Omental fat pad (tissue), 4 donors: ENCODE measurements at places on chromosomes 2 and 18.

DNA sequence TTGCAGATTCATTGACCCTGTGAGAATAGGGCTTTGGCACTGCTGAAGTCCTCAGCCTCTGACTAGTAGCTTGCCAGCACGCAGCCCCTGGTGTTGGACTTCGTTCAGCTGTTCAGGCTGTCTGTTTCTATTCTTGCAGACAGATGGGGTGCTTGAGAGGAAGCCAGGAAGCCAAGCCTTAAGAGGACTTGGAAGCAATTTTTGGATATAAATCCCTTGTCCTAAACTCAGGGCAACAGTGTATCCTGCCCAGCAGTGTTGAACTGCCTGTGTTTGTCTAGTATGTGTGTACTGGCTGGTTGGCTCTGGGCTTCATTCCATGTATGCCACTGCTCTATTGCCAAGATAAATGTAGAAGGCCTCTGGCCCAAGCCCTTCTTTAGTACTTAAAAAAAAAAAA lies 108.6 kb downstream of the COMMD1 start:
- no peak for DNase-seq

GRCh38 chr2:105723431-105723830 lies 21.3 kb upstream of the NCK2 start:
- DNase-seq = no peak

DNA sequence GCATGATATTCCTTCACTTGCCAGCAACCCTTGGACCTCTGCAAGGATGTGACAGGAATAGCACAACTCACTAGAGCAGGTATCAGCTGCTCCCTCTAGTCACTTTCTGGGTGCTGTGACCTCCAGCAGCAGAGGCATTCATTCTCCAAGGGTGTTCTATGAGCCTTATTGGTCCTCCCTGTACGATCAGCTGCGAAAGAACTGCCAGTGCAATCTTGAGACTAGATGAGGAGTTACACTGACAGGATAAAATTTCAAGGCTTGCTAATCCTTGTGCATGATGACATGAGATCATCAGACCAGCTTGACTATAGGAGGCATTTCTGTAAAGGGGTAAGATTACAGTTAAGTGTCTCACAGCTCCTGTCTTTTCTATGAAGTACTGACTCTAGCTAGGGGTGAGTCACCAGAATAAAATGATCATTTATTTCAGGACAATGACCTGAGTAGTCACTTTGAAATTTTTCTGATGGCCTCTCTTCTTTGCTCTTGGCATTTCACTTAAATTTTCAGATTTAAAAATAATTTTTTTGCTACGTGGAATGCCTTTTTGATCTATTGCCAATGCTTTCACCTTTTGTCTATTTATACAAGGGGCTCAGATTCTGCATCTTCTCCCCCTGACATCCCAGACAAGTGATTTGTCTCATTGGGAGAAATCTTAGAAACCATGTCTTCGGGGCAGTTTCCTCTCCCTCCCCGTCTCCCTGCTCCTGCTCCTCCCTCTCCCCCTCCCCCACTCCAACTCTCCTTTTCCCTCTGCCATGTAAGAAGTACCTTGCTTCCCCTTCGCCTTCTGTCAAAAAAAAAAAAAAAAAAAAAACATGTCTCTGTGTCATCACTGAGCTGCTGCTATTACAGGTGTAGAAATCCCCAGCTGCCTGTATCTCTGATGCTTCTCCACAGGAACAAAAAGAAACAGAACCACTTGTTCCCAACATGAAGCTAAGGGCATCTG lies 49.2 kb upstream of the FRZB start:
- no peak for DNase-seq

- peak; percentile 30 for DNase-seq
Observed at GRCh38 chr2:27264753-27265535, 2.1 kb upstream of the SLC30A3 start.

GRCh38 chr2:120490091-120490798 lies 144.3 kb downstream of the INHBB start:
- DNase-seq = no peak

- DNase-seq = no peak
Observed at GRCh38 chr2:36456227-36457175, 100.9 kb downstream of the CRIM1 start.

DNA sequence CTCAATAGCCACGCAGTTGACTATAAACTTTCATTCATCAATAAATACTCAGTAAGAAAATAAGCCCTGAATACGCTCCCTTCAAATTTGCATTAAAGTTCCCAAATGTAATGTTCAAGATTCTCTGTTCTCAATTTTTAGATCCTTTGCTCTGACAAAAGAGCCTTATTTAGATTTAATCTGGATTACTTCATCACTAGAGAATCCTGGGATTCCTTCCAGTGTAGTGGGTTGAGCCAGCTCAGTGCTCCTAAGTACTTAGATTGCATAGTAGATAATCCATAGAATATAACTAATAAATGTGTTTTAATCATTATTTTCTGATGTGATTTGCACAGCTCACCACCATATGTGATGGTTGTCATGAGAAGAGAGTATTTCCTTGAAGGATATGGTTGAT lies 1286.2 kb downstream of the SUCLG1 start:
- DNase-seq = no peak

- DNase-seq = no peak
Observed at GRCh38 chr2:61993422-61994024, 88.0 kb downstream of the COMMD1 start.

GRCh38 chr2:55200416-55200815 lies 31.7 kb downstream of the CLHC1 start:
- DNase-seq = no peak

GRCh38 chr2:135916207-135916606 lies 40.0 kb upstream of the MCM6 start:
- no peak for DNase-seq

DNA sequence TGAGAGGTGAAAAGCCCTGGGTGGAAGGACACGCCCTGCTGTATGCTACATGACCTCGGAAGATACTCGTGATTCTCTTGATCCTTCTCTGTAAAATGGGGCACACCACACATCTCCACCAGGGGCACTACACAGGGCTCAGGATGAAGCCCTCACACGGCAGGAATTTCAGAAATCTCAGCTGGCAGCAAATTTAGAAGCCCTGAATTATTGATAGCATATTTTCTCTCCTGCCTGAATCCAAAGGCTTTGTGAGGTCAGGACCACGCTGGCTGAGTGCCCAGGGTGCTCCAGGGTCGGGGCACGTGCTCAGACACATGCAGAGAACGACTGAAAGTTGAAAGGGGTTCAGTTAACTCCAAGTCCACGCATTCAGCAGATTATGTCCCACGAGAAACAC lies 42.1 kb upstream of the GALR1 start:
- DNase-seq = peak; percentile 41

DNA sequence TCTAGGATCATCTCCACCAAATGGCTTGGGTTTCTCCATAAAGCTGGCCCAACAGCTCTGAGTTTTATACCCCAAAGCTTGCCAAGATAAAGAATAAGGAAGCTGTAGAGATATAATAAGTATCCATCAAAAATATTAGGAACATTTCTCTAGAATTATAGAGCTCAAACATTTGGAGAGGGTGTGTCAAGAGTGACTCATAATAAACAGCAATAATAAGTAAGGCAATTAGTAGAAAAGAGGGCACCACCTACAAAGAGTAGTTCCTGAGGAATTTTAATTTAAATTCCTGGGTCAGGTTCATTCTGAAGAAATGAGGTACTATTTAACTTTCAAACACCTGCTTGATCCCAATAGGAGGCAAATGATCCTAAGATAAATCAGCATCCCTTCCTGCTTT lies 41.4 kb upstream of the NCKAP5 start:
- no peak for DNase-seq

- no peak for DNase-seq
Observed at GRCh38 chr18:36572135-36572856, 256.5 kb downstream of the TPGS2 start.

DNA sequence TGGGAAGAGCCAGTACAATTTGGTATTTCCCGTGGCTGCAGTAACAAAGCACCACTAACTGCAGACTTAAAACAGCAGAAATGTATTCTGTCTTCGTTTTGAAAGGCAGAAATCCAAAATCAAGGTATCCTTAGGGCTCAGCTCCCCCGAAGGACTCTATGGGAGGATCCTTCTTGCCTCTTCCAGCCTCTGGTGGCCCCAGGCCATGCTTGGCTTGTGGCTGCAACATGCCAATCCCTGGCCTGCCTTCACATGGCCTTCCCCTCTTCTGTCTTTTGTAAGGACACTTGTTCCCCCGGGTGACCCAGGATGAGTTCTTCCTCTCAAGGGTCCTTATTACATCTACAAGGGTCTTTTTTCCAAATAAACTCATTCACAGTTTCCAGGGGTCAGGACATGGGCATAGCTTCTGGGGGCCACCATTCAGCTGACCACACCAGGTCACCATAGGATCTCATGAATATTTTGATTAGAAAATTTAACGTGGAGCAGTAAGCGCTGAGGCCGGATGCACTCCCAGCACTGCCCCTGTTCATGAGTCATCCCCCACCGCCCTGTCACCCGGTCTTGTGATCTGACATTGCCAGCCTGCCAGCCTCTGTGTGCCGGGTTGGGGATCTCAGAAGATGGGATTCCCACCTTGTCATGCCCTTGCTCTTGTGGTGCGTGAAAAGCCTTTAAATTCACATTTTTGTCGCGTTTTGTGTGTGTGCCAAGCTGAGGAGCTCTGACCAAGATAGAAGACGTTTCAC lies 61.2 kb upstream of the B3GNT7 start:
- DNase-seq = no peak

GRCh38 chr2:217103752-217104545 lies 244.1 kb upstream of the TNP1 start:
- no peak for DNase-seq

DNA sequence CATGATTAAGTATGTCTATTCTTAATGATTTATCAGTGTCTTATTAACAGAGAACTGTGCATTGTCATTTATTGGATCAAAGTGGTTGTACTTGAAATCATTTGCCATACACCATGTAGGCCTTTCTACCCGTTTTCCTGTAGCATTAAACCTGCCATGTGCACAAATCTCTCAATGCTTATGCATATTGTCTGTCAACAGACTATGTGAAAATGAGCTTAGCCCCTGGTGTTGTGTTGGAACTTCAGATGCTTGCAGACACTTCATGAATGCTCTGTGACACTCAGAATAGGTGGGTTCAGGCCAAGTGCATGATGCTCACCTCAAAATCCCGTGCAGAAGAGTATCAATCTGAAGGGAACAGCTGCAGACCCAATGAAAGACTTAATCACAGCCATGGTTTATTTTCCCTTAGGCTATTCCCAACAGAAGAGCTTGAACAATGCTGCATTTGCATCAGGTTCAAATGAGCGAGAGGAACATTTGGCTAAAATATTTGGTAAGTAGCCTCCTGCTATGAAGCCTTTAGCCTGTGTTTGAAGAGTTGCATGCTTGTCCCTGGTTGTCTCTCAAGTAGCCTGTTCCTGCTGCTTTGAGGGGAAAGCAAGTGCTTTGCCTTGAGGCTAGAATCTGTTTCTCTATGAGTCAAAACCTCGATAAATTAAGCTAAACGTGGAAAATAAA lies 6.1 kb downstream of the C2orf92 start:
- no peak for DNase-seq

GRCh38 chr18:69885841-69886531 lies 61.7 kb downstream of the CD226 start:
- DNase-seq = no peak

DNA sequence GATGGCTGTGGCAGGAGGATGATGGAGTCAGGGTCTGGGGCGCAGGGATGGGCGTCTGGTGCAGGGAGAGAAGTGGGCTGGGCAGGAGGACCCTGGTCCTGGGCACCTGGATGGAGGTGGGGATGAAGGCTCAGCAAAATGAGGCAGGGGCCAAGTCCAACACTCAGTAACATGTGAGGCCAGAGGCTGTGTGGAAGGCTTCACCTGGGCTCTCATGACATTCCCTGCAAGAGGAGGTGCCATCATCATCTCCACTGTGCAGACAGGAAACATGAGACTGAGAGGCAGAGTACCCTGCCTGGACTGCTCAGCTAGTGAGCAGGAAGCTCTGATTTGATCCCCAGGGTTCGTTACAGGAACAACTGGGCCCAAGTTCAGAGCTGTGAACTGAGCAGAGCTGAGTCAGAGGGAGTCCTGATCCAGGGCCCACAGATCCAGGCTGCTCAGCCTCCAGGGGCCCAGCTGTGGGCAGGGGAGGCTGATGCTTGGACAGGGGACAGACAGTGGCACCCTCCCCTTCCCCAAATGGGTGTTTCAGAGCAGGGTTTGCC lies 36.9 kb downstream of the HJURP start:
- peak; percentile 8 for DNase-seq

DNA sequence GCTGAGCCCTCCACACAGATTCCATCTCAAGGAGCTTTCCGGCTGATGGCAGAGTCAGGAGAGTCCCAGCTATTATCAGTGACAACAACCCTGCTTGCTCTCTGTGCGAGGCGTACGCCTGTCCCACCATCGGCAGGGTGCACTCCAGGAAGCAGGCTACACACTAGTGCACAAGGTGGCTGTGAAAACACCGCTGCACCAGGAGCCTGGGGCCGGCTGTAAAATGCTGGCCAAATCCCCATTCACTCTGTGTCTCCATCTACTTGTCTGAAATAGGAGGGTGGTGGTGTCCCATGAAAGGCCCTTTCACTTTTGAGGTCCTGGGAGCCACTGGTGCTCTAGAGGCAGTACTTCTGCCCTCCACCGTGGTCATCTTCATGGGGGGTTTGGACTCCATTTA lies 183.2 kb upstream of the SMAD2 start:
- no peak for DNase-seq

DNA sequence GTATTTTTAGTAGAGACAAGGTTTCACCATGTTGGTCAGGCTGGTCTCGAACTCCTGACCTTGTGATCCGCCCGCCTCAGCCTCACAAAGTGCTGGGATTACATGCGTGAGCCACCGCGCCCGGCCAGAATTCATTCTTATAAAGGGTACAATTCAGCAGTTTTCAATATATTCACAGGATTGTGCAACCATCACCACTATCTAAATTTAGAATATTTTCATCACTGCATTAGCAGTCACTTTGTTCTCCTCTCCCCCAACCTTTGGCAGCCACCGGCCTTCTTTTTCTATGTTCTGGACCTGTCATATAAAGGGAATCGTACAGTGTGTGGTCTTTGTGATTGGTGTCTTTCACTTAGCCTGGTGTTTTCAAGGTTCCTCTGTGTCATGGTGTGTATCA lies 40.7 kb downstream of the TCF7L1 start:
- DNase-seq = no peak

DNA sequence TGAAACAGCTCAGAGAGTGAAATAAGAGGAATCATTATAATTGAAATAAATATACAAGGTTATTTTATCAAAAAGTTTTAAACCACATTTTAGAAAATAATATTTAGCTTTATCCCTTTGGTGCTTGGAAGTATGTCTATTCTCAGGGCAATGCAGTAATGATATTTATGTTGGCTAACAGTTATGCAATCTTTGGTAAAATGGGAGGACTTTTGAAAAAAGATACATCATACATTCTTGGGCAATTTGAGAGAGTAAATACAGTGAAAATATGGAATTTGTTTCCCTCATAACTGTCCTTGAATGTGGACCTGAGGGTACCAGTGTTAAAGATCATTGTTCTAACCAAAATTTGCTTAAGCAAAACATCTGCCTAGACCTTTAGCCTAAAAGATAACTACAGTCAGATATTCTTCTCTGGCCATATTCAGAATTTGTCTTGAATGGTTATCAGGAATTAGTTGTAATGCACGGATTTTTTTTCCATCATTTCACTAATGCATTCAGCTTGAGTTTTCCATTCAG lies 137.2 kb downstream of the LRRTM1 start:
- no peak for DNase-seq
